ENCODE measurements at places on chromosomes 7 and 10. TPM values are rescaled to one million over a fixed set of nuclear protein-coding genes. Genes with fewer than 3 reads are reported as not detected.

GRCh38 chr10:47031211-47031900 lies 120.1 kb downstream of the PTPN20 start:
- DNase-seq: no peak

GRCh38 chr10:102275343-102275742 lies 30.0 kb downstream of the GBF1 start:
- no peak for DNase-seq

DNA sequence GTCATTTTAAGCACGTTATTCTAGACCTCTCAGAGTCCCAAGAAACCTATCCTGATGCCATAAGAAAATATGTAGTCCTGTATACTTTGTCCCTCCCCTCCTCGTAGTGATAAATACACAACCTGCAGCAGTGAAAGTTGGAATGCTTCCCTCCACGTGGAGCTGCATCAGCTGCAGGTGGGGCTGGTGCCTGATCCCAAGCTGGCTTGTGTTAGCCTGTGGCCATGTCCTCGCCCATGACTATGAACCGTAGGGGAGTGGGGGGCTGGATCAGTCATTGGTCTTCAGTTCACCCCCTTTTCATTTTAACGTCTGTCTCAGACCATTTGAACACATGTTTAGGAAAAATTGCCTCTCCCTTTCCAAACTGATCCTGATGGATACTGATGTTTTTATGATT lies 171.4 kb upstream of the HABP2 start:
- no peak for DNase-seq

DNA sequence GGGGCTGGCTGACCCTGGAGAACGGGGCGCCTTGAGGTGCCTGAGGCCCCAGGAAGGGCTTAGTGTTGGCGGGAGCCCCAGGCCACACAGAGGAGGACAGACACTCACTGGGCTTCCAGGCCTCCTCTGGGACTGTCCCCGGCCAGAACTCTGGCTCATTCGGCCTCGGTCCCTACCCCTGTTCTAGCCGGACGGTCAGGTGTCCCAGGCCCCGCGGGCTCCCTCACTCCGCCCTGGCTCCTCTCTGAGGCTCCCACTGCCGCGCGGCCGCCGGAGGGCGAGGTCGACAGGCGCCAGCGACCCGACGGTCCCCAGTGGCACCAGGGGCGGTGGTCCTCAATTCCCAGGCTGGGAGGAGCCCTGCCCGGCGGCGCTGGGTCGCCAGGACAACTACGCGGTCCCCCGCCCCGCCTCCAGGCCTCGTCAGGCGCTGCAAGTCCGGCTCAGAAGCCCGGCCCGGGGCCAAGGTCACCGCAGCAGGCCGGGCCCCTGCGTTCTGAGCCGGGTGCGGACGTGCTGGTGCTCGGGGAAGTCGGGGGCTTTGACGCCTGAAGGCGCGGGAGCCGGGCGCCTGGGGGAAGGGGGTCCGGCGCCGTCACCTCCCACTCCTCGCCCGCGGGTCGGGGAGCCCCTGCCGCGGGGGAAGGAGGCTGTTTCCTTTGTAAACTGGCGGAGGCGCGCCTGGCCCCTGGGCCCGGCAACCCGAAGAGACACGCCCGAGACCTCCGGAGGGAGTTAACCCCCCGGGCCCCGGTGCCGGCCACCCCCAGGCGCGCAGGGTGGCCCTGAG lies 1.1 kb upstream of the PWWP2B start:
- DNase-seq: peak; percentile 40

DNA sequence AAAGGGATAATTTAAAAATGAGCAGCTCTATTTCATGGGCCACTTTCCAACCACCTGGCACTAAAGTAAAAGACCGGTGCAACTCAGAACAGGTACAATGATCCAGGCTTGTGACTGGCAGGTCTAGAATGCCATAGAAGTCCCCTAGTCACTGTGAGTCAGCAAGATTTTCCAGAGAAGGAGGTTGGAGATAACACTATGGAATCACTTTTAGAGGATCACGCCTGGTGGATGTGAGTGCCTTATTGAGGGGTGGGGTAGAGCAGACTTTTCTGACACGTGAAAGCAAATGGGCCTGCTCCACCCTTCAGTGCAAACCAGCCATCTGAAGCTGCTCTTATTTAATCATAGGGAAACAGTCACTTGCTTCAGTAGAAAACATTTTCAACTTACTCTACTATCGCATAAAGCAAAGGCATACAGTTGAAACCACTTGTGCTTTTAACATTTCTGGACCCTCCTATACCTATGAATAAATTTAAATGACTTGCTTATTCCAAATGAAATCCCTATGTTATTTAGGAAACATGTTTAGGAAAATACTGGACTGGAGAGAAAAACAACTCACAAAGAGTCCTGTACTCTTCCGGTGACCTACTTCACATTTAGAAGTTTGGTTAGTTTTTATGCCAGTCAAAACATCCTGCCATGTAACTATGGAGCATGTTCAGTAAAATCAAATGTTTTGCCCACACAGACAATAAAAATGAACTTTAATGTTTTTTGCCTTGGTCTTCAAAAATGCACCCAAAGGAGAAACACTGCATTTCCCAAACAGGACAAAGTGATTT lies 21.5 kb upstream of the AKR1C1 start:
- peak; percentile 6 for DNase-seq

DNA sequence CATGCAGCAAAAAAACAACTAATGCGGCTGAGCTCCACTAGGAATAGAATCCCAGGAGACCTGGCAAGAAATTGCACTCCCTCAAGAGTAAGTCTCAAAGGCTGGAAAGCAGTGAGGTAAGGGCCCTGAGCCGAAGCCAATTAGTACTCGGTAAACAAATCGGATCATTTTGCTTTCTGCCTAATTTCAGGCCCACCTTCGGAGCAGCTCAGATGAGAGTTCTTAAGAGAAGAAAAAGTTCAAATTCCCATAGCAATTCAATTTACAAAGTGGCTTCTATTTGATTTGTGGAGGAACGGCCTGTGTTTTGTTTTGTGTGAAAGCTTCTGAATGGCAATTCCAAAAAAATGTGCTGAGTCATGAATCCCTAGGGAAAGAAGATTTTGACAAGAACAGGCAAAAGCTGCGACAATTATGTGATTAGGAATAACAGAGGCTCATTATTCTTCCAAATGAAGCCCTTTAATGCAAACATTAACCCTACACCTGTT lies 60.9 kb downstream of the SLC16A9 start:
- DNase-seq: no peak

DNA sequence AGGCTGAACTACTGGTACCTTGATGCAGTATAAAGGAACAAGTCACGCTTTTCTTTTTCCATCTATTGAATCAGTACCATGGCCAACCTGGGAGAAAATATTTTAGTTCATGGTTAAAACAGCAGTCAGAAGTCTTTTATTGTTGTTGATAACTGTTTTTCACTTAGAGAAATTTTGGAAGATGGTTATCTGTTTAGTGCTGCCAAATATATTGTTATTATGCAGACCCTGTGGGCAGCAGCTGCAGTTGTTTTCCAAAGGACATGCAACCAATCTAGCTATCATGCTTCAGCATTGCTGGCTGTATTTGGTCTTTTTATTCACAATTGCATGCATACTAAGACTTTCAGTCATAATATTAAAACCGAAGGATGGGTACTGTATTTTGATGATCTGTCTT lies 169.5 kb downstream of the BBS9 start:
- DNase-seq: no peak

DNA sequence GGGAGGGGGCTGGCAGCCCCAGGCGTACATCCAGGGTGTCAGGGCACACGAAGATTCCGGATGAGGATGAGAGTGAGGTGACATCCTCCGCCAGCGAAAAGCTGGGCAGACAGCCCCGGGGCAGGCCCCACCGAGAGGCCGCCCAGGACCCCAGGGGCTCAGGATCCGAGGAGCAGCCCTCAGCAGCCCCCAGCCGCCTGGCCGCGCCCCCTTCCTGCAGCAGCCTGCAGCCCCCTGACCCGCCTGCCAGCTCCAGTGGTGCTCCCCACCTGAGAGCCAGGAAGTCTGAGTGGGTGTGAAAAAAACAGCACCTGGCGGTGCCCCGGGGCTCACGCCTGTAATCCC lies 3.2 kb downstream of the GJD4 start:
- no peak for DNase-seq

GRCh38 chr10:51952056-51952455 lies 252.7 kb upstream of the CSTF2T start:
- DNase-seq: peak; percentile 10

- DNase-seq: peak; percentile 97
Observed at GRCh38 chr10:25493122-25493893, 318.5 kb downstream of the GPR158 start.

GRCh38 chr10:129498680-129499079 lies 31.6 kb downstream of the MGMT start:
- no peak for DNase-seq

DNA sequence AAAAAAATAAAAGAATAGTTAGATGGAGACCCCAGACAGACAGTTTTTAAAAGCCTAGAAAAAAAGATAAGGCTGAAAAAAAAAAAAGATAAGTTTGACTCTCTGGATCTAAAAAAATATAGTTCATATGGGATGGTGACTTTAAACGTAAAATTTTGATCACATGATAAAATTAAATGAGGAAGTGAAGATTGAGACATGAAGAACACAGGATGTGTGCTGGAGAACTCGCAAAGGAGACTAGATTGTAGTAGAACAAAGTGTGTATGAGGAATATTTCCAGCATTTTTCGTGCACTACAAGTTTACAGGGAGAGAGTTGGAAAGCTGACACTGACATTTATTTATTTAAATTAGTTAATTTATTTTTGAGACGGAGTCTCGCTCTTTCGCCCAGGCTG lies 286.4 kb downstream of the PRPF18 start:
- no peak for DNase-seq

DNA sequence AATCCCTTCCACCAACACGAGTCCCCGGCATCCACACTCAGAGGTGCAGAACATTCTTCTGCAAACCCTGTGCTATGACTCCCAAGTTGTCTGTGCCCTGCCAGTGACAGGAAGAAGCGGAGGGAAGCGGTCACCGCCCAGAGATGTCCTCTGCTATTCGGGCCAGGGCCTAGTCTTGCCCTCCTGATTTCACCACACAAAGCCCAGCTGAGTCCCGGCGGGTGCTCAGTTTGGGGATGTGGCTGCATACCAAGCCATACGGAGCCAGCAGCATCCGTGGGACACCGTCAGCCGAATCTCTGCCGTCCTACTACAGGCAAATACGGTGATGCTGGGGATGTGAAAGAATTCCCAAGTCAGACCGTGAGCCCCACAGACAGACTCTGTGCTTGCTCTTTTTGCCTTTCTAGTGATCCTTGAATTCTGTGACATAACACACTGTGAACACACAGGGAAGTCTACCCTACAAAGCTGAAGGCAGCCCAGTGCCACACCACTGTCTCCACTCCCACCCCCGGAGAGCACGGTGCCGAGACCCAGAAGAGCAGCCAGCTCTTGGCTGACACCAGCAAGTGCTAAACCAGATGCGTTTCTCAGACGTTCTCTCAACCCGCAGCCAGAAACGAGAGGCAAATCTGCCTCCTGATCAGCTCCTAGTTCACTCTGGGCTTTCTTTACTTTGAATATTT lies 2.0 kb downstream of the STK32C start:
- no peak for DNase-seq

DNA sequence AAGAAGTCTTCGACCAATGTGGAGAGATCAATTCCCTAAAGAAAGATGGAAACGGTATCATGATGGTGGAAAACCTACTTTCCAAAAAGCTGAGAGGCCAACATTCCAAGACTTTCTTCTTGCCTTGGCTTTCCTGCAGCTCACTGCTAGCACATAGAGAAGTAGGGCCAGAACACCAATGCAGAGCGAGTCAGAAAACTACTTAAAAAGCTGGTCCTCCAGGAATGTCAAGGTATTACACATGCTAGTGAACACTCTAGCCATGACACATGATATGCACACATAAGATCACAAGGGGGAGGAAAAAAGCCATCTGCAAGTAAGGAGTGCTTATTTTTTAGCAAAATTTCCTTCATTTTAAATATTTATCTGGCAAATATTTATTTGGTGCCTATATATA lies 22.7 kb downstream of the GPAM start:
- no peak for DNase-seq

GRCh38 chr10:81957976-81958375 lies 83.0 kb downstream of the NRG3 start:
- DNase-seq: peak; percentile 39

DNA sequence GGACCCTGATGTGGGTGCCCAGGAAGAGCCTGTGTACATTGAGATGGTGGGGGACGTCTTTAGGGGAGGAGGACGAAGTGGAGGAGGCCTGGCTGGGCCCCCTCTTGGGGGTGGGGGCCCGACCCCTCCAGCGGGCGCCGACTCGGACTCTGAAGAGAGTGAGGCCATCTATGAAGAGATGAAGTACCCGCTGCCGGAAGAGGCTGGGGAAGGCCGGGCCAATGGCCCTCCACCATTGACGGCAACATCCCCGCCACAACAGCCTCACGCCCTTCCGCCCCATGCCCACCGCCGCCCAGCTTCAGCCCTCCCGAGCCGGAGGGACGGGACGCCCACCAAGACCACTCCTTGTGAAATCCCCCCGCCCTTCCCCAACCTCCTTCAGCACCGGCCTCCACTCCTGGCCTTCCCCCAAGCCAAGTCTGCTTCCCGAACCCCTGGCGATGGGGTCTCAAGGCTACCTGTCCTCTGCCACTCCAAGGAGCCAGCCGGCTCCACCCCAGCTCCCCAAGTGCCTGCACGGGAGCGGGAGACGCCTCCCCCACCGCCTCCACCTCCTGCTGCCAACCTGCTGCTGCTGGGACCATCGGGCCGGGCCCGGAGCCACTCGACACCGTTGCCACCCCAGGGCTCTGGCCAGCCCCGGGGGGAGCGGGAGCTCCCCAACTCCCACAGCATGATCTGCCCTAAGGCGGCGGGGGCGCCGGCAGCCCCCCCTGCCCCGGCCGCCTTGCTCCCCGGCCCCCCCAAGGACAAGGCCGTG lies 4.8 kb downstream of the NYAP1 start:
- DNase-seq: no peak

DMTF1 gene
- 59.8 TPM for total RNA-seq

PPP1R17 gene
- not detected for total RNA-seq

BLVRA gene
- total RNA-seq: 72.8 TPM

HECW1 gene
- 6.1 TPM for total RNA-seq

STRIP2 gene
- 10.9 TPM for total RNA-seq

CTBP2 gene
- total RNA-seq: 73.3 TPM

CYP3A7 gene
- total RNA-seq: 37.8 TPM

SLC39A12 gene
- not detected for total RNA-seq

CXCL12 gene
- total RNA-seq: 611 TPM

OR2A5 gene
- not detected for total RNA-seq

FKBP6 gene
- total RNA-seq: not detected
